NCI-H460 (cell line): ENCODE measurements at places on chromosomes 6 and 20. TPM values are rescaled to one million over a fixed set of nuclear protein-coding genes. Genes with fewer than 3 reads are reported as not detected.

Gene GGTLC1
- total RNA-seq, result not detected in 2 replicates

- DNase-seq, result no peak
These were observed 426.9 kb downstream of the HTR1B start for GRCh38 chr6:77036400-77036799.

Gene APOM
- total RNA-seq, result 2.4 and 2.8 TPM in 2 replicates

DNA sequence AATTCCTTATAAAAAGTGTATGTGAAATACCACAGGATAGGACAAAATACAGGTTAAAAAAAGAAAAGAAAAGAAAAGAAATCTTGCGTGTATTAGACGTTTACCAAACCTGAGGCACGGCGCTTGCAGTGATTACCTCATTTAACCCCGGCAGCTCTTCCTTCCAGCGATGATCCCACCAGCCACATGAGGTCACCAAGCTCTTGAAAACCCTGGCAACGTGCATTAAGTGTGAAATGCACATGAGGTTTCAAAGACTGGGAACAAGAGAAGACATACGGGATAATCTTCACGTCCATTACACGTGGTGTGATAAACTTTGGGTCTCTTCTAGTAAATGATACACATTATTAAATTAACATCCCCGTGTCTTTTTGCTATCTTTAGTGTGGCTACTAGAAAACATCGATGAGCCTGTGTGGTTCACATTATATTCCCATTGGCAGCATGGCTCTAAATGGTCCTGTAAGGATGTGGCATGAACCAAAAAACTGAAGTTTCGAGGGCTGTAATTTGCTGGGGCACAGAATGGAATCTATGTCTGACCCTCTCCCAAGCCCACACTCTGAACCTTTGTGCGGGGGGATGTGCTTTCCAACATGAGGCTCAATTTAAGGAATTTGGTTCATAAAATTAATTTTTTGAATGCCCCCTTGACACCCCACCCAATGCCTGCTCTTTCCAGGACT, 59.2 kb upstream of the THBS2 start:
- no peak for DNase-seq

DNA sequence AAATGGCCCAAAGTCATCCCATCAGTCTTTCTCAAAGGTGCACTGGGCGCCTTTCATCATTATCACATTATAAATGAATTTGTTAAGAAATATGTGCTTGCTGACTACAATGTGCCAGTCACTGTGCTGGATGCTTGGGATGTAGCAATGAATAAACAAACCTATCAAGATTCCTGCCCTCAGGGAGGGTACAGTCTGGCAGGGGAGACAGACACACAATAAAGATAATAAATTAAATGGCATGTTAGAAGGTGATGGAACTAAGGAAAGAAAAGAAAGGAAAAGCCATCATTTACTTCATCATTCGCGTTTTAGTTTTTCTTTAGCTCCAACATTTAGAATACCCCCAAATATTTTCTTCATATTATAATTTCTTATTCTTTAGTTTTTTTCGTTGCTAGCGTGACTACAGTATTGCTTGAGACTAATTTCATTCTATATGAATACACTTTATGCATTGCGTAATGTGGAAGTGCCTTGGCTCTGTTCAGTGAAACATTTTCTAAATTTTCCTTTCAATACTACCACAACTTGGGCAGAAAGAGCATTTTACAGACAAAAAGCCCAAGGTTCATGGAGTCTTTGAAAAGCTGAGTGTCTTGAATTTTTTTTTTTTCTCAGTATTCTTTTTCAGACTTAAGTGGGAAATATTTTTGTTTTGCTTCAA, 48.7 kb upstream of the CITED2 start:
- DNase-seq, result no peak
